Hematopoietic multipotent progenitor cell (in vitro differentiated cells): ENCODE measurements at places on chromosomes 12 and 14. TPM values are rescaled to one million over a fixed set of nuclear protein-coding genes. Genes with fewer than 3 reads are reported as not detected.
A peak's percentile ranks its signal among the peaks of the same experiment; 100 is the strongest.

DNA sequence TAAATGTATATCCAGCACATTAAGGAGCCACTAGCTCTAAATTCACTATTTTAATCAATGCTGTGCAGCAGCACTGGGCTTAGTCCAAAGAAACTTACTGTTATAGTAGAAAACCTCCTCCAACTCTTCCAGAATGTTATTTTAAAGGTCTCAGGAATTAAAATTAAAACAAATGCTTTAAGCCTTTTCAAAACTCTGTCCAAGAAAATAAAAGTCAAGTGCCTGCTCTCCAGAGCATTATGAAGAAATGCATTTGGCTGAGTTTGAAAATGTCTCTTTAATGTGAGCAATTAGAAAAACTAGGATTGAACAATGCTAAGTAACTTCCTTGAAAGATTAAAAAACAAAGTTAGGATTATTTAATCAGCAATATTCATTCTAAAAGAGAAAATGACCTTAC is 322.4 kb upstream of the DCN start:
- DNase-seq, result no peak

- DNase-seq, result peak; percentile 83
Measured at GRCh38 chr12:55724226-55724939, 4.2 kb downstream of the RDH5 start.

The ATP5MC2 gene
- 563 TPM for total RNA-seq

The CCDC77 gene
- 4.6 TPM for total RNA-seq

DNA sequence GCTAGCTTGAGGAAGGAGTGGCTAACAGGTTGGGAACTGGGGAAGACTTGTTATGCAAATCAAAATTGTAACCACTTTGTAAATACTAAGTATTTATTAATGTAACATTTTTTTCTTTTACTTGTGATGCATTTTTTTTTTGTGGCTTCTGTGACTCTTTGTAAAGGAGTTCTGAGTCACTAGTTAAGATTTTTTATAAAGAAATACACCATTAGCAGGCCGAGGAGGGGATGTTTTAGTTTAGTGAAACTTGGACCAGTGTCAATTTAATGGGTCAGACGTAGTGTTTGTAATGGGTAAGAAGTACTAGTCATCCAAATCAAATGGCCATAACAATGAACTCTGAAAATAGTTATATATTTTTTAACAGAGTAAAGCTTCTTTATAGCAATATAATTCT is 43.1 kb downstream of the AKAP6 start:
- no peak for DNase-seq

GRCh38 chr14:71175491-71175890 is 268.2 kb downstream of the PCNX1 start:
- no peak for DNase-seq

GRCh38 chr12:101563212-101563611 is 31.6 kb upstream of the MYBPC1 start:
- DNase-seq, result no peak

GRCh38 chr14:66281036-66281776 is 205.0 kb upstream of the CCDC196 start:
- DNase-seq, result no peak

The PDE3A gene
- total RNA-seq, result 0.81 TPM

- DNase-seq, result no peak
Measured at GRCh38 chr12:52280319-52280795, 5.9 kb downstream of the KRT86 start.

- no peak for DNase-seq
Measured at GRCh38 chr12:69583203-69583602, 2.1 kb upstream of the CCT2 start.

- no peak for DNase-seq
Measured at GRCh38 chr12:54736549-54736948, 88.4 kb upstream of the DCD start.

- DNase-seq, result no peak
Measured at GRCh38 chr14:39469094-39469710, 37.0 kb upstream of the FBXO33 start.

The IRAK3 gene
- total RNA-seq, result 28.3 TPM

GRCh38 chr12:66194122-66194521 is 5.1 kb downstream of the IRAK3 start:
- DNase-seq, result no peak

- no peak for DNase-seq
Measured at GRCh38 chr12:115867854-115868253, 409.6 kb downstream of the MED13L start.

- no peak for DNase-seq
Measured at GRCh38 chr14:58100735-58101368, 51.2 kb downstream of the ARMH4 start.

The KLRD1 gene
- total RNA-seq, result under 0.01 TPM

The RPL10L gene
- not detected for total RNA-seq

GRCh38 chr12:19575337-19576243 is 136.3 kb downstream of the AEBP2 start:
- no peak for DNase-seq

The FRS2 gene
- 21.0 TPM for total RNA-seq

DNA sequence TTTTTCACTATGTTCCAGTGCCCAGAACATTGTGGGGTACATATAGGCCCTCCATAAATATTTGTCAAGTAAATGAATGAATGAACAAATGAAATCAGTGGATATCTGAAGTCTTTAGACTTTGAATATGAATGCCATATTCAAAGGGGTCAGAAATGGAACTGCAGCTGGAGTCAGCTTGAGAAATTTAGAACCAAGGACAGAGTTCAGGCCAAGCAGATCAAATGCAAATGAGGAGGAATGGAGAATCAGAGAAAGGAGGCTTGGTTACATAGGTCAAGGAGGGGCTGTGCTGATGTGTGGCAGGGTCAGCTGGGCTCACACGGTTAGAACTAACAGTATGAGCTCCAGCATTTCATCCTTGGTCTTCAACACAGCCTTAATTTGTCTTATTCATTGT is 104.0 kb upstream of the SEL1L start:
- DNase-seq, result no peak

DNA sequence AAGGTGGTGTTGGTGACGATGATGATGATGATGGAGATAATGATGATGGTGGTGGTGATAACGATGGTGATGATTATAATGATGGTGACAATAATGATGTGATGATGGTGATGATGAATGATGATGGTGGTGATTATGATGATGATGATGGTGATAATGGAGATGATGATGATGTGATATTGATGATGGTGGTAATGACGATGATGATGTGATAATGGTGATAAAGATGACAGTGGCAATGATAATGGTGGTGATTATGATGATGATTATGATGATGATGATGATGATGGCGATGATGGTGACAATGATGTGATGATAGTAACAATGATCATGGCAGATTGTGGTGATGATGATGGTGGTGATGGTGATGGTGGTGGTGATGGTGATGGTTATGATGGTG is 518.0 kb downstream of the GLT1D1 start:
- DNase-seq, result no peak

The NUDT14 gene
- total RNA-seq, result 8.9 TPM

- DNase-seq, result peak; percentile 62
Measured at GRCh38 chr12:122834104-122834920, 945 bp upstream of the HIP1R start.

GRCh38 chr12:121873216-121873569 is 14.5 kb upstream of the HPD start:
- no peak for DNase-seq

The ACOT6 gene
- total RNA-seq, result not detected

DNA sequence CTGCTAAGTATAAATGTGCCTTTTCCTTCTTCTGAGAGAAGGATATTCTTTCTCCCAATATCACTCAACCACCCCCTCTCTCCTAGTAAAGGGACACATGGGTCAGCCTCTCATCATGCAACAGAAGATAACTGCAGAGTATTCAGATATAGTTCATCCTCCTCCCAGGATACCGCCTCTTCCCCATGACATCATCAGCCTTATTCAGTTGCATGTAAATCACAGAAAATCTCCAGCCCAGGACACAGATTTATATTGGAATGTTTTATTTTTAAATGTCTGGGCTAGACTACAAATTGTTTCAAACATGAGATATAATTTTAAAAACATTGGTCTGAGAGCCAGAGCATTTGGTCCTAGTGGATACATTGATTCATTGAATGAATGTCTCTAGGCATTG is 178.5 kb downstream of the C12orf42 start:
- no peak for DNase-seq

DNA sequence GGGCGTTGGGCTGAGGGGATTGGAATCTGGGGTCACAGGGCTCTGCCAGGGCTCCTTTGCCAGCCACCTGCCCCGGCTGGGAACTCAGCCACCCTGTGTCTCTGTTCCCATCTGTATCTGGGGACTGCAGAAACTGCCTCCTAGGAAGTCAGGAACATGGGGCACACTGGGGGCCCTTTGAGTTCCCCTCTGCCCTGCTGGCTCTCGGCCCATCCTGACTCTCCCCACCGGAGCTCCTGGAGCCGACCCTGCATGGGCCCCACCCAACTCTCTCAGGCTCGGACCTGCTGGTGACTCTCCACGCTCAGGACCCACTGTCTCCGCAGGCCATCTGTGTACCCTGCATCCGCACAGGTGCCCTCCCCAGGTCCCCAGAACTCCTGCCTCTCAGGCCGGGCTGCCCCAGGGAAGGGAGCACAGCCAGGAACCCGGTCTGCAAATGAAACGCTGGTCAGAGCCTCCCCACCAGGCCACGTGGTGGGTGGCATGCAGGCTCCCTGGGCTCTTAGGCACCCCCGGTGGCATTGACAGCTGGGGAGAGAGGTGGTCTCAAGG is 82.8 kb downstream of the KIF26A start:
- DNase-seq, result no peak

The PLD4 gene
- 25.6 TPM for total RNA-seq

GRCh38 chr14:96243785-96244184 is 12.2 kb upstream of the BDKRB1 start:
- DNase-seq, result no peak

- DNase-seq, result no peak
Measured at GRCh38 chr14:99189201-99189801, 82.7 kb downstream of the BCL11B start.

- DNase-seq, result no peak
Measured at GRCh38 chr14:89660166-89660565, 243.1 kb upstream of the FOXN3 start.

The SLC7A8 gene
- total RNA-seq, result 2.2 TPM

- DNase-seq, result no peak
Measured at GRCh38 chr14:78451319-78451695, 281.1 kb downstream of the NRXN3 start.

- DNase-seq, result no peak
Measured at GRCh38 chr12:124174451-124175348, 120.2 kb upstream of the RFLNA start.

- DNase-seq, result no peak
Measured at GRCh38 chr14:89965839-89966238, 10.1 kb downstream of the TDP1 start.

The DBX2 gene
- total RNA-seq, result not detected

The AQP6 gene
- under 0.01 TPM for total RNA-seq

The CPSF2 gene
- 9.7 TPM for total RNA-seq

The FAM186B gene
- total RNA-seq, result 0.27 TPM

DNA sequence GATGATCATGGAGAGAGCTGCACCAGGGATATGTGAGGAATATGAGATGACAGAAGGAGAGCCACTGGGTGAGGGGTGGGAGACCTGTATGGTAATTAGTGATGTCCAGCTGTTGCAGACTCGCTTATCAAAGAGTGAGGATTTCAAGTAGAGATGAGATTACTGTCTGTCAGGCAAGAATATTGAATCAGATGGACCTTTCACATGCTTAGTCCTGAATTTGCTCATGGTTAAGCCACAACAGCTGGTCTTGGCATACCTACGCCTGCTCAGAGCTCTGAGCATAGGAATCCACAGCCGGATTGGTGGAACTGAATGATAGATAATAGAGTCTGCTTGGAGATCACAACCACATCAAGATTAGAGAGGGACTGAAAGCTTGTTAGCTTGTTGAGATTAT is 115.2 kb upstream of the ARHGAP5 start:
- DNase-seq, result no peak

DNA sequence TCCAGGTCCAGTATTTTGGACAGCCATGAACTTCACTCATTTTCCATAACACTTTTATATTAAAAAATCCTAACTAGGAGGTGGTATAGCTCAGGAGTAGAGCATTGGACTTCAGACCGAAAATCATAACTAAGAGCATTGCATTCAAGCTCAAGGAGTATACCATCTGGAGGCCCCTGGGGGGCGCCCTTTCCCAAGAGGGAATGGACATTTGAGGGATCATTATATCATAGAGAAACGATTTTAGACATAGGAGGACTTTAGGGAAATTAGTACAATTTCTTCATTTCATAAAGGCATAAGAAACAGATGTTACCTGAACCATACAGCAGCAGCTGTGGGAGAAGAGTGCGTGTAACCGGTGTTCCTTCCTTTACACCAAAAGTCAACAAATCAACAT is 5.2 kb upstream of the ATG14 start:
- no peak for DNase-seq

The RERGL gene
- total RNA-seq, result not detected

The PMCH gene
- not detected for total RNA-seq
